Amniotic epithelial cell (primary cell): ENCODE measurements at places on chromosomes 13 and 19.

GRCh38 chr19:9058905-9059667 lies 27.8 kb upstream of the OR1M1 start:
- no peak for DNase-seq

DNA sequence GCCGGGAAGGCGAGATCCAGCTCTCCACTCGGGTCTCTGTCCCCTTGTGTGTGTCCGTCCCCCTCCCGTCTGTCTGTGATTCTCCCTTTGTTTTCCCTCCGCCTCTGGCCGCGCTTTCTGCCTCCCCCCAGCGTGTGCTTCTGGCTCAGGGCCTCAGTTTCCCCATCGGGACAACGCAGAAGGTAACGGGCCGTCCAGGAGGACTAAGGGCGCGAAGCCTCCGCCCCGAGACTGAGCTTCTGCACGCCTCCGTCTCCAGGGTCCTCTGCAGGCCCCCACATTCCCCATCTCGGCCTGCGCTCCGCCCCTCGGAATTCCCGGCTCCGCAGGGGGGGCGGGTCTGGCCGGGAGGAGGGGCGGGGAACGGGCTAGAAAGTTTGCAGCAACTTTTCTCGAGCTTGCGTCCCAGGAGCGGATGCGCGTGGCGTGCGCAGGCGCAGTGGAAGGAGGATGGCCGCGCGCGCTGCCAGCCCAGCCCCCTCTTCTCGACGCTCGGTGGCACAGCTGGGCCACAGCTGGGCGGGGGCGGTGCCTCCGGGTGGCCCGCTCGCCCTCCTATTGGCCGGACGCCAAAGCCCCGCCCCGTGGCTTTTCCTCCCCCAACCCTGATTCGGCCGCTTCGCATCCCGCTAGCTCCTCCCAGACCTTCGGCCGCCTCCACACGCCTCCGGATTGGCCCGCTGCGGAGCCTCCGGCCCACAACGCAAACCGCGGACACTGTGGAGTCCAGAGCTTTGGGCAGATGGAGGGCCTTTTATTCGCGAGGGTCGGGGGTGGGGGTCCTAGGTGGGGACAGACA lies at the start of gene SIX5:
Gene SIX5 (minus strand): TSS at position 269 of the 799 bp plus-strand sequence. CDS start 408 bp downstream, outside the sequence.
- DNase-seq = peak; percentile 94

- DNase-seq = no peak
These were observed 3.6 kb upstream of the ZNF583 start for GRCh38 chr19:56400485-56400884.

DNA sequence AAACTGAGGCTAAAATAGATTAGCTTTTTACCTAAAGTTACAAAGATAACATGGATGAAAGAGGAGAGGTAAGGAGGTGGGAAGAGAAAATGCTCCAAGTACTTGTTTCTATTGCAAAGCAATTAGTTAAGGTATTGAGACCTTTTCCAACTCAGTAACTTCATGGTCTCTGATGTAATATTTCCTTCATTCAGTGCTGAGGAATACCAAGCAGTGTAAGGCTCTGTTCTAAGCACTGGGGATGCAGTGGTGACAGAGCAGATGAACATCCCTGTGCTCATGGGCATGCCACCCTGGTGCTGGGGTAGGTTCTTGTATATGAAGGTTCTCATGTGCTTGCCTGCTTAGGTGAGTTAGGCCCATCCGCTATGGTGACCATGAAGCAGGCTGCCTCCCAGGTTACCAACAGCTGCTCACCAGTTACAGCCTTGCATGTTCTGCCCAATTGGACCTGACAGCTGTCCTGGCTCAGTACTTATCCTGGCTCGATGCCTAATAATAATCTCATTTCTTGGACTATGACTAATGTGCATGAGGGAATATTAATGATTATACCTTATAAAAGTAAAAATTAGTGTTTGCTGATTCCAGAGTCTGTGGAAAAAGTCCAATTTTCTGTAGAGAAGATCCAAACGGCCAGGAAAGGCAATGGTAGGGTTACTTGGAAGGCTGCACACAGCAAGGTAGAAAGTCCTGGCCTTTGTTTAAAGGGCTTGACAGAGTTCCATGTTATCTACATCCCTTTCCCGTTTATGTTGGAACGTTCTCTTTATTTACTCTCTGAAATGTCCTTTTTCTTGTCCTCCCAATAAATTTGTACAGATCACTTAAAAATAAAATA lies 48.3 kb downstream of the LATS2 start:
- no peak for DNase-seq

DNA sequence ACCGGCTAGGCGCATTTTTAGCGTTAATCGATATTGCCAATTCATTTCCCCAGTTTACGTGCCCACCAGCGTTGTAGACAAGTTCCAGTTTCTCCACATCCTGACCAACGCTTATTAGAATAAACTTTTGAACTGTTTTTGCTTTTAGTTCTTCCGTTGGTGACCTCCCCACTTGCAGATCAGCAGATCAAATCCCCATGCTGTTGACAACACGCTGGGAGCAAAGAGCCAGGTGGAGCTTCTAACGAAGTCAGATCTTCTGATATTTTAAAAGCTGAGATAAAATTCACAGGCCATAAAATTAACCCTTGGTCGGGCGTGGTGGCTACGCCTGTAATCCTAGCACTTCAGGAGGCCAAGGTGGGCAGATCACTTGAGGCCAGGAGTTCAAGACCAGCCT lies 21.2 kb downstream of the RCN3 start:
- DNase-seq = no peak

DNA sequence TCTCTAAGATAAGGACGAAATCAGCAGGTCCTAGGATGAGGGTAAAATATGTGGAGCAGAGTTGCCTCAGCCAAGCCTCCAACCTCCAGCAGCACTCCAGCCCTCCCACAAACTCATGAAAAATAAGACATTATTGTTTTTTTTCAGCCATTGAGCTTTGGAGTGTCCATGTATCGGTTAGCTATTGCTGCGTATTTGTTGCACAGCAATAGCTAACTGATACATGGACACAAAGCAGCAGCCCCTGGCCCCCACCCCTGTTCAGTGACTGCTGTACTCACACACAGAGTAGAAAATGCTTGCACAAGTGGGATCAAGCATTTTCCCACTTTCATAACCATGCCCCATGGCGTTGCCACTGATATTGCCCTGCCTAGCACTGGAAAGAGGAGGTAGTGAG lies 19.1 kb upstream of the URI1 start:
- DNase-seq = no peak

DNA sequence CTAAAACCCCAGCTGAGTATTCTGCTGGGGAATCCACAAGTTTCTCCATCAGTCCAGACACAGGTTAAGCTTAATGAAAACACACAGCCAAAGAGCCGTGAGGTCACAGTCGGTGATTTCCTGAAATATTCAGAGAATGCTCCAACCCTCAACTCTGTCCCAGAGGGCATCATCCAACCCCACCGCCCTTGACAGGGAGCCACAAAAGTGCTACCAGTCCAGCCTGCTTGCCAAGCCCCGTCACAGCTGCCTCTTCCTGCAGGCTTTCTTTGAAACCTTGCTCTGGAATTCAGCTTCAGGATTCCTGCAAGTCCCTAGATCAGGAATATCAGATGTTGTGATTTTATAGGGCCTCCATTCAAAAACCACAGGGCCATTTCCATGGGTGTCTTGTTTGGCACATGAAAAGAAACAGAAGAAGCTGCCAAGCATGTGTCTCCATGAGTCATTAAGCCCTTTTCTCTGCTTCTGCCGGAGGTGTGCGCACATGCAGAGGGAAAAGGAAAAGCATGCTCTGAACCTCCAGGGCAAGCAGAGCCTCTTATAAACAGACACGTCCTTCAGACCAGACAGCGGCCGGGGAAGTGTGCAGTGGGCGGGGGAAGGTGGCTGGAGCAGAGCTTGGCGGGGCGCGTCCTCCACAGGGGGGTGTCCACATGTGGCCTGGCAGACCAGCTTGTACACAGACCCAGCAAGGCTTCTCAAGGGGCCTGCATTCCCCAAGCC lies 164.7 kb downstream of the KATNAL1 start:
- peak; percentile 97 for DNase-seq

GRCh38 chr19:5949792-5950305 lies 28.1 kb downstream of the RANBP3 start:
- no peak for DNase-seq

DNA sequence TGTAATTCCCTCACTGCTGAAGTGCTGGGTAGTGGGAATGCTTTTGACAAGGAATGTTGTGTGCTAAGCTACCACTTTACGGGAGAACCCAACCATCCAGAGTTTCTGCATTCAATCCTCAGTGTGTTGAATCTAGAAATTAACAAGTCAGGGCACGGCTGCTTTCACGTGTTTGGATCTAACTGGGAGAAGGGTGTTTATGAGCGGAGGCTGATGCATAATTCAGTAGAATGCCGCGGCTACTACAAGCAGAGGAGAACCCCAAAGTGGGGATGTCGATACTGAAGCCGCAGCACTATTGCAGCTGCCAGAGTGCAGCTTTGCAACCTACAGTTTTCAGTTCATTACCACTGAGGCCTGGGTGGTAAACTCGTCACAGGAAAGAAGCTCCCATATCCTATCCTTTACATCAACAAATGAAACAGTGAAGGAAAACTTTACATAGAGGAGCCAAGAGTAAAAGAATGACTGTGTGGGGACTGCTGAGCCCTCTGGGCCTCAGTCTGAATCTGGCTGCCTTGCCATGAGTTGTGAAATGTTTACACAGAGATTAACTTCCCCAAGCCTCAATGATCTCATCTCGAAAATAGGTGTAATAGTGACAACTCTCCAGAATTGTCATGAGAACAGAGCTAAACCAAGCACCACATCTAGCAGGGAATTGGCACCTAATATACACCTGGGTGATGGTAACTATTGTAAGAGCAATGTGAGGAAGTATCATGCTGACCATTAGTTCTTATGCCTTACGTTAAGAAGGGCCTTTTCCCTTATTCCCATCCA lies 531.7 kb downstream of the MYO16 start:
- no peak for DNase-seq

DNA sequence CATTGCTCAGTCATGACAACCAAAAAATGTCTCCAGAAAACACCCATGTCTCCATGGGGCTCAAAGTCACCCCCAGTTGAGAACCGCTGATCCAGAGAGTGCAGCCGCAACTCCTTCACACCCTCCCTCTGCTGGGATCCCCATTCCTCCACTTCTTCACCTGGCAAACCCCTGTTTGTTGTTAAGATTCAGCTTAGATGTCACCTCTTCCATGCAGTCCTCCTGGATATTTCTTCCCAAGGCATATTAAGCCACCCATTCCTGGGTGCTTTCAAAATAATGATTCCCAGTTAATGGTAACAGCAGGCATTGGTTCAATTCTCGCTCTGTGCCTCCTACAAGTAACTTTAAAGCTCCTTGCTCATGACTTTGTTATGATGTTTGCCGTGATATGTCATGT lies 4.0 kb downstream of the OR10H1 start:
- no peak for DNase-seq

DNA sequence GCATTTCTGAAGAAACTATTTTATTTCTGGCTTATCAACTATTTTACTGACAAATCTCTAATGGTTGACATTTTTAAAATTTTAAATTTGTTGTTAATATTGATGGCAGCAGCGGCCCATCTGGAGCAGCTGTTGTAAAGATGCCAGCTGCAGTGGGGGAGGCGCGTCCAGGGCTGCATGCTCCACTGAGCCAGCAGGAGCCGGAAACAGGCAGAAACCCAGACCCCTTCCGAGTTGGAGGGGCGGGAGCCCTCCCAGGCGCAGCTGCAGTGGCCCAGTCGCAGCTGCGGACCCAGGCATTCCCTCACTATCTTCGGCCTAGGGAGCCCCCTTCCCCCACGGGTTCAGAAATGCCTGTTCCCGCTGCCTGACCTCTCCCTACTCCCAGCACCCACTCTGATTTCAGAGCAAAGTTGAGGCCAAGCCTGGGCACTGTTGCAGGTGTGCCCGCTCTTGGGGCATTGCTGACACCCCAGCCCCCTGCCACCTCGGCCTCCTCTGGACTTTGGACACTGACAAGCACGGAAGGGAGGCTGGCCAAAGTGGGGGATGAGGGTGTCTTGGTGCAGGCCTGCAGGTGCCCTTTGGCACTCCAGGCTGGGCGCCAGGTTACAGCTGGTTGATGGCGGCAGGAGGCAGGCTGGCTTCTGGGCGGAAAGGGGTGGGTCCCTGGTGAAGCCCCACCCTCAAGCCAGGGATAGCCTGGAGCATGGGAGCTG lies 69.2 kb downstream of the PIBF1 start:
- no peak for DNase-seq

DNA sequence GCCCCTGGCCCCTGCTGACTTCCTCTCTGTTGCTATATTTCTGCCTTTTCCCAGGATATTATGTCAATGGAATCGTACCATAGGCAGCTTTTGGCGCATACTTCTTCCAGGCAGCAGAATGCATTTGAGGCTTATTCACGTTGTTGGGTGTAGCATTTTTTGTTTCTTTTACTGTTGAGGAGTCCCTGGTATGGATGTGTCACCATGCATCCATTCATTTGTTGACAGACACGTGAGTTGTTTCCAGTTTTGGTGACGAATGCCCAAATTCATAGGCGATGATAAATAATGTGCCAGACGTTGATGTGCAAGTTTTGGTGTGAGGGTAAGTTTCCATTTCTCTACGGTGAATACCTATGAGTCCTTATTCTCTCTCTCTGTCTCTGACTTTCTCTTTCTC lies 5.0 kb downstream of the NFILZ start:
- no peak for DNase-seq

DNA sequence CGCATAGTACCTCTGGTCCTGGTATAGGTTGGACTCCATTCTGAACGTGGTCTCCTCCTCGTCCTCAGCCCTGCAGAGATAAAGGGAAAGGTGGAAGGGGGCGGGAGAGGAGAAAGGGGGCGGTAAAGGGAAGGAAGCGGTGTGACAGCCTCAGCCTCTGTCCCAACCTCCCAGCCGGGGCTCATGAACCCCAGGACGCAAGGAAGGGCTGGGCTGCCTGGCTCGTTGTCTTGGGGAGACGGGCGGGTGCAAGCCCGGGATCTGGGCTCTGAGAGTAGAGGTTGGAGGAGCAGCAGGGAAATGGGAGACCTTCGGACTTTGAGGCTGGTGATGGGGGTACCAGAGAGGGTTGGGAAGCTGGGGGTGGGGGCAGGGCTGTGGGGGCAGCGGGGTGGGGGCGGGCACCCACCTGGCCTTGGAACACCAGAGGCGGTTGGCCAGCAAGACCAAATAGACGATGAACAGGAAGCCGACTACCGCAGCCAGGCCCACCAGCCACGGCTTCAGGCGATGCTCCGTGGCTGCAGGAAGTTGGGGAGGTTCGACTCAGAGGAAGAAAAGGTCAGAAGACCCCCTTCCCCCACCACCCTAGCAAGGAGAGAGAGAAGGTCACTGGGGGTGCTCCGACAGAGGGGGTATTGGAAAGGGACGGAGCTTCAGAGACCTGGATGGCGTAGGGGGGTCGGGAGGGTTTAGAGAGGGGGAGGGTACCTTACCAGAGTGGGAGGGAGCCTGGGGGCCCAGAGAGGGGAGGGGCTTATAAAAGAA lies 1.7 kb downstream of the SMIM24 start:
- DNase-seq = no peak

DNA sequence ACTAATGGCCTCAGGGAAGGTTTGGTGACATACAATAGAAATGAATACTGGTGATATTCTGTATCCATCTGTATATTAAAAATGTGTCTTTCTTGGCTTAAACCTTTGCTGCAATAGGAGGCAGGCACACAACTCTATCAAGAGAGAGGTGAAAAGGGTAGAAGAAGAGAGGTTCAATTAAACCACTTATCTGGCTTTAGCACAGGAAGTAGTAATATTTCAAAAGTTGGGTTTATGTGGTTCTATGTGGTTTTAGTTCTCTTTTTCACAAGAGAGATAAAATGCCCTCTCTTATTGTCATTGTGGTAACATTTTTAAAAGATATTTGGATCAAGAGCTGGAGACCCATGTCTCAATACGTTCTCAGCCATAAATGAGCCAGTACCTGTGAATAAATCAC lies 146.2 kb upstream of the FNDC3A start:
- DNase-seq = no peak

- no peak for DNase-seq
These were observed 538.4 kb upstream of the PCDH20 start for GRCh38 chr13:61954092-61954491.
